Heart right ventricle (tissue), 16 donors: ENCODE measurements at places on chromosomes 2 and 18. TPM values are rescaled to one million over a fixed set of nuclear protein-coding genes. Genes with fewer than 3 reads are reported as not detected.

GRCh38 chr18:41069167-41069566 lies 885.9 kb upstream of the PIK3C3 start:
- no peak for DNase-seq

GRCh38 chr2:152126664-152127063 lies 27.8 kb upstream of the CACNB4 start:
- DNase-seq: no peak

The ALPG gene
- total RNA-seq: not detected

- DNase-seq: no peak
Measured at GRCh38 chr2:11121099-11121822, 34.0 kb upstream of the SLC66A3 start.

The IGFBP2 gene
- total RNA-seq: 194 TPM
